ENCODE measurements at places on chromosomes 11 and 22.

GRCh38 chr11:10091314-10092045 lies 202.5 kb downstream of the SBF2 start:
- no peak for DNase-seq

- no peak for DNase-seq
These were observed 3.8 kb downstream of the CSNK1E start for GRCh38 chr22:38313384-38313955.

DNA sequence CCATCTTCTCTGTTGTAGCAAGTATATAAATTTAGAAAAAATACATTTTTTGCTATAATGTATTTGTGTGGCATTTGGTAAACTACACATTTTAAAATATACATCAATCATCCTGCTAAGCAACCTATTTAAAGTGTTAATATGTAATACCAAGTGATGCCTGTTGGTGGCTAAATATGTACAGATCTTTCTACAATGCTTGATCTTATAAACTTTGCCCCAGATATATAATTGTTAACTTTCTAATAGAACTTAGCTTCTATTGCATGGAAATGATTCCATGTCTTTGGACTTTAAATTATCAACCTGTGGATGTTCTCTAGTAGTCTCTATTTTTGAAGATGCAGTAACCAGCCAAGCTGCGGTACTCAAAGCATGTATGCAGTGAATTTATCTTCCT lies 1260.4 kb upstream of the RAG2 start:
- DNase-seq = no peak

- no peak for DNase-seq
These were observed 6.3 kb upstream of the ADAMTS8 start for GRCh38 chr11:130434521-130435223.

DNA sequence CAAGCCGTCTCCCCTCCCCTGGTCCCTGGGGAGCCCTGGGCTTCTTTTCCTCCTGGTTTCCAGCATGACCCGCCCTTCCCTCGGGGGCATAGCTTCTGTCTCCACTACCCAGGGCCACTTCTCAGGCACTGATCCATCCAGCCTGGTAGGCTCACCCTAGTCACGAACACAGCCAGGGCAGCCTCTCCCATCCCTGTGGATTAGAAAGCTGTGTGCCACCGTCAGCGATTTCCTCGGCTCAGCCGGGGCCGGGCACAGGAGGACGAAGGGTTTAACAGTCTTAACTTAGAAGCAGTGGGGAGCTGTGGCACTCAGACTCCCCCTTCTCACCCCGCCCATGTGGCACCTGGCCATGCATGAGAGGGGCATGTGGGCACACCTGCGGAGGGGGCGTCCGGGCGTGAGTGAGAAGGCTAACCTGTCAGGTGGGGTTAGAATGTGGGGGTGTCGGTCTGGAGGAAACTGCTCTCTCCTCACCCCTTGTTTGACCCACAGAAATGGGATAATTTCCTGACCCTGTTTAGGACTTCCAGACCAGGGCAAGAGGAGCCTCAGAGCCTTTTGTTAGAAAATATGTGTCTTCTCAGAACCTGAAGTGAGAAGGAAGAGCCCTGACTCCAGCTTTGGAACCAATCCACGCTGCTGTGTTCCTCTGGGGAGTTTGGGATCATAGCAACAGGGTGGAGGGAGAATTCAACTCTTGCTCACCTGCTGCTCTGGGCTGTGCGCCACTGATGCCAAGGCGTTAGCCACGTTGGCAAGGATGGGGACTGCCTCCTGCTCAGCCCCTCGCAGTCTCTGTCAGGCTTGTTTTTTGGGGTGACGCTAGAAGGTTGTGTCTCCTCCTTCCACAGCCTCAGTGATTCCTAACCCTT lies 14.6 kb downstream of the GLB1L2 start:
- no peak for DNase-seq

- DNase-seq = no peak
These were observed 22.4 kb downstream of the PANX1 start for GRCh38 chr11:94150704-94151685.

- DNase-seq = no peak
These were observed 17.2 kb upstream of the BMAL1 start for GRCh38 chr11:13260201-13260962.

DNA sequence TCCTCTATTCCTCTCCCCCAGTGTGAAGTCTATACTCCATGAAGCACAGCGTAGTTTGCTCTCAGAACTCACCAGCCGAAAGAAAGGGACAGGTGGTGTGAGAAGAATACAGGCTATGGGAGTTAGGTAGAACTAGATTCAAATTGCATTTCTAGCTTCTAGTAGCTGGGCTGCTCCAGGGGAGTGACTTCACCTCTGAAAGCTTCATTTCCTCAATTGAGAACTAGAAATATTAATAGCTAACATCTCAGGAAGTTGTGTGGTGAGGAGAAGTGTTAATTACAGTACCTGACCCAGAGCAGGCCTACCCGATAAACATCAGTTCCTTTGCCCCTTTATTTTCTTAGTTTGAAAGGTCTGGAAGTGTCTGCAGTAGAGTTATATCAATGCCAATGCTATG lies 484.7 kb upstream of the TENM4 start:
- no peak for DNase-seq

- DNase-seq = no peak
These were observed 19.2 kb upstream of the TALDO1 start for GRCh38 chr11:727859-728748.

Data from SIG-M5 (cell line).